Activated CD4-positive, alpha-beta T cell treated with anti-CD3 and anti-CD28 coated beads, Interleukin-2, Interleukin-4, amounts not matched to agents 100 ng/mL and 50 ng/mL, durations not matched to agents 16 hours and 8 hours (primary cell): ENCODE measurements at places on chromosomes 6 and 20.

- no peak for DNase-seq
These were observed 80.1 kb downstream of the LYRM4 start for GRCh38 chr6:5180636-5181035.

GRCh38 chr6:69791065-69791471 is 5.7 kb downstream of the LMBRD1 start:
- DNase-seq = no peak

DNA sequence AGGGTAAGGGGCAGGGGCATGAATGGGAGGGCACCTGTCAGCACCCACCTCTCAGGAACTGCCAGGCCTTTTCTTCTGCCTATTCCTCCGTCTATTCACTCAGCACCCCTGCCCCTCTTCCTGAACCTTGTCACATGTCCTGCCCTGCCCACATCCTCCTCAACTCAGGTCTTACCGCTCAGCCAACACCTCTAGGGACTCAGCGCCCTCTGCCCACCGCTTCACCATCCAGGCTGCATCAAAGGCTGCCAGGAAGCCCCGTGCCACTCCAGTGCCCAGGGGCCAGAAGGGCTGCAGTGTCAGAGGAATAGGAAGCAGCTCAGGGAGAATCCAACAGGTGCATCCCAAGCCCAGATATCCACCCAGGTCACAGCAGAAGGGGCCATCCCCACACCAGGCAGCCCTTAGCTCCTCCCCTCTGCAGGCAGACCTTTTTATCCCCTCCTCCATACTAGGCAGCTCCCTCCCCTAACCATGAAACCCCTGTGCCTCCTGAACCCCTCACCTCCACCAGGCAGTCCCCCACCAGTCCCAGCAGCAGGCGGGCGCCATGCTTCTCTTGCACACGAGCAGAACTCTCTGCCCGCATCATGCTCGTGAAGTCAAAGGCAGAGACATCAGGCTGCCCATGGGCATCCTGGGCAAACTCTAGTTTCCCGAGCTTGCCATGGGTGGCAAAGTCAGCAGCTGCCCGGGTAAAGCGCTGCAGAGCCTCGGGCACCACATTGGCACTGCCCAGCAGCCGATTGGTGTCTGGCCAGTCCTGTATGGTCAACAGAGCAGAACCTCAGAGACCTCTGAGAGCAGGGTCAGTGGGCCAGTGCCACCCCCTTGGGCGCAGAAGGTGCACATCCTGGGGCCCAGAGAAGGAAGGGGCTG is 5.5 kb downstream of the MICAL1 start:
- peak; percentile 25 for DNase-seq

GRCh38 chr20:18974660-18975059 is 161.1 kb downstream of the SCP2D1 start:
- no peak for DNase-seq

GRCh38 chr6:38141085-38141484 is 321.6 kb downstream of the ZFAND3 start:
- no peak for DNase-seq

GRCh38 chr6:25196464-25196863 is 82.7 kb upstream of the CARMIL1 start:
- DNase-seq = no peak

- no peak for DNase-seq
These were observed 27.6 kb downstream of the ZNF311 start for GRCh38 chr6:28977341-28978132.

DNA sequence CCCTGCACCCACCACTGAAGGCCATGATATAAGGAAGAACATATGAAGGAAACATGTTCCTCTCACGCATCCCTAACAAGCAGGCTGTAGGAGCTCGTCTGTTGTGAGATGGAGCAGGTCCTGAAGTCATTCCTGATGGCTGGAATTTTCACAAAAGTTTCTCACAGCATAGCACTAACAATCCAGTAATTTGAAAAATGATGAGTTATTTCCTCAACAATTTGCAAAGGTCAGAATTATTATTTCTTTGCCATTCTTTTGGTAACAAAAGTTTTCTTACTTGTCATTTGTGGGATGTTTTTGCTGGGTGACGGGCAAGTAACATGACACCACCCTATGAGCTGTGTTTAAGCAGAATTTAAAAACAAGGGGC is 27.6 kb upstream of the FRMD1 start:
- DNase-seq = no peak

DNA sequence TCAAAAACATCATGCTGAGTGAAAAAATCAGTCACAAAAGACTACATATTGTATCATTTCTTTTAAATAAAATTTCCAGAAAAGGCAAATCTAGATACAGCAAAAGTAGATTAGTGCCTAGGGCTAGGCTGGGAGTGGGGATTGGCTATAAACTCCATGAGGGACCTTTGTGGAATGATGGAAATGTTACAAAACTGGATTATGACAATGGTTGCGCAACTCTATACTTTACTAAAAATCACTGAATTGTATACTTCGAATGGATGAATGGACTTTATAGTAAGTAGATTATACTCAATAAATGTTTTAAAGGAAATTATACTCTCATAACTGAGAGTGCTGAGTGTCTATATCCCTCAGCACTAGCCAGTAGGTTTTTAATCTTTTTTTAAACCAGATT is 4.3 kb downstream of the HMGN3 start:
- no peak for DNase-seq

- DNase-seq = no peak
These were observed 275.8 kb upstream of the RUNX2 start for GRCh38 chr6:45052325-45052724.
